Uterus (tissue), 4 donors: ENCODE measurements at places on chromosomes 2 and 18.

- DNase-seq = no peak
Observed at GRCh38 chr2:1619556-1619955, 124.8 kb downstream of the PXDN start.

GRCh38 chr2:60283626-60284025 lies 269.8 kb downstream of the BCL11A start:
- no peak for DNase-seq

DNA sequence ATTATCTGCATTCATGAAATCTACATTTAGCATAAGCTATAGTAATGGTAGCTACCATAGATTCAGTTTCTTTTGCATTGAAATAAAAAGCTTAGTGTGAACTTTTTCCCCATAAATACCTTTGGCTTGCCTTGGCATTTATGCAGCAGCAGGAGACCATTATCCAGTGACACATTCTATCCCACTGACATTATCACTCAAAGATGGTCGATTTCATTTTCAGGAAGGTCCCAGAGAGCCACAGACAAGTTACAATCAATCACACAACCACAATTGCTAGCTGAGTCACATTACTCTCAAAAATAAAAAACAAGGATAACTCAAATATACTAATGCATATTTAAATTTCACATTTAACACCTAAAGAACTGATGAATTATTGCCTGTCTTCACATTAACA lies 512.7 kb upstream of the CDH2 start:
- no peak for DNase-seq

DNA sequence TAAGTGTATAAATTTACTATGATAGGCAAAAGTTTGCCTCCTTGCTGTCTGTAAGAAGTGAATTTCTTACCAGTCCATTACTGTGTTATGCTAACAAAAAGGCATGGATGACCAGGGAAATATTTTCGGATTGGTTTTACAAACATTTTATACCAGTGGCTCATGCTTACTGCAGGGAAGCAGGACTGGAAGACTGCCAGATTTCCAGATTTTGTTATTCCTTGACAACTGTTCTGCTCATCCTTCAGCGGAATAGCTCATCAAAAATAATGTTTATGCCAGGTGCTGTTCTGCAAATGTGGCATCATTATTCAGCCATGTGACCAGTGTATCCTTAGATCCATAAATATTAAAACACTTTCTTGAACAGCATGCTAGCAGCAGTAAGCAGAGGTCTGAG lies 40.4 kb upstream of the NETO1 start:
- DNase-seq = no peak

DNA sequence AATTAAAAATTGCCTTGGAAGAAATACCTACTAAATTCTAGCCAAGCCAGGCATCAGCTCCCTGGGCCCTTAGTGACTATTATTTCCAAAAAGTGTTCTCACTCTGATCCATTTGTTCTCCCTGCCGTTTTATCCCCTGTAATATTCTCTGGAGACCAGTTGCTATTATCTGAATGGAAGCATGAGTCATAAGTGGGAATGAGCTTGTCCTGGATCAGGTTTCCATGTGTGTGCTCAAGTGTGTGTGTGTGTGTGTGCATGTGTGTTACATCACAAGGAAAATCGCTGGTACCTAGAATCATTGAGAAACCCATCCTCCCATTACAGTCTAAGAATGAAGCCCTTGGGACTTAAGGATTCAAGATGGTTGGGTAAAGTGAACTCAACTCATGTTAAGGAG lies 130.3 kb upstream of the CXCR4 start:
- DNase-seq = no peak

DNA sequence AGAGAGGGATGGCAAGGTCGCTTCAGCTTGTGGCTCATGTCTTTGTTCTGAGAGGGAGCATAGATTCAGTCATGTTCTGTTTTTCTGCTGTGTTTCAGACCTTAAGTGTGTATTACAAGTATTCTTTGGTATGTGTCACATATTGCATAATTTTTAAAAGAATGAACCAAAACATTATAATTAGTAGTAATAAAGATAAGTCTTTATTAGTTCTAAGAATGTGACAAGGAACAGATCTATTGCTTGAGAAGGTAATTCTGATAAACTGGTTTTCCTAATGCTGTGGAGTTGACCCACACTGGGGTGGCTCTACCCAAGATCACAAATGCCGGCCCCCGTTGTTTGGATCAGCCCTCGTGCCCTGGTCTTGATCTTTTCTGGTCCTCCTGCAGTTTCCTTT lies 124.3 kb upstream of the FOSL2 start:
- no peak for DNase-seq

GRCh38 chr2:70638561-70638960 lies 84.9 kb upstream of the TGFA start:
- no peak for DNase-seq

- no peak for DNase-seq
Observed at GRCh38 chr2:158815658-158816057, 20.5 kb downstream of the DAPL1 start.

DNA sequence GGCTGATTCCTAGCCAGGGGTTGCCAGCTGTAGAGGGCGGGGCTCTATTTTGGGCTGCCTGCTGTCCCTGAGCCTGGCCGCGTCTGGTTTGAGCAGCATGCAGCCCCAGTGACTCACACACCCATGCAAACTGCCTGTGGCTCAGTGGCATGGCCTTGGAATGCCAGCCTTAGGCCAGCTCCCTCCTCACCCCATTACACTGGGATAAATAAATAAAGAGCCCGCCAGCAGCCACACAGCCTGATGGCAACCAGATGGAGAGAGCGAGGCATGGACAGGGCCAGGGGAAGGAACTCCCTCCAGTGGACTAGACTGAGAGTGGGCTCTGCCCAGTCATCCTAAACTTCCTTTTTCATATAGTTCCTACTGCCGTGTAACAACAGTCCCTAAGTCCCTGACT lies 18.3 kb downstream of the NHEJ1 start:
- no peak for DNase-seq

DNA sequence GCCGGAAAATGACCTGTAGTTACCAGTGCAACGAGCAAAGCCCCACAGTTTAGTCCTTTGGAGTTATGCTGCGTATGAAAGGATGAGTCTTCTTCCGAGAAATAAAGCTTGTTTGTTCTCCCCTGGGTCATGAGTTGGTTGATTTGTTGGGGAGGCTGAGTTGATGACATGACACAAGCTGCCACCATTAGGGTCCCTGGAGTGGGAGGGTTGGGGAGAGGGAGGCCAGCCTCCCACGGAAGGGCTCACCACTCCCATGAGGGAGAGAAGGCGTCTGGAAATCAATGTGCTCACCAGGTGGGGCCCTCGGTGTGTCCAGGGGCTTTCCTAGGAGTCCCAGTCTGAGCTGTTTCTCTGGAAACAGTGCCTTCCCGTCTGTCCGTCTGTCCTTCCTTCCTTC lies 7.4 kb upstream of the DGKD start:
- DNase-seq = no peak

DNA sequence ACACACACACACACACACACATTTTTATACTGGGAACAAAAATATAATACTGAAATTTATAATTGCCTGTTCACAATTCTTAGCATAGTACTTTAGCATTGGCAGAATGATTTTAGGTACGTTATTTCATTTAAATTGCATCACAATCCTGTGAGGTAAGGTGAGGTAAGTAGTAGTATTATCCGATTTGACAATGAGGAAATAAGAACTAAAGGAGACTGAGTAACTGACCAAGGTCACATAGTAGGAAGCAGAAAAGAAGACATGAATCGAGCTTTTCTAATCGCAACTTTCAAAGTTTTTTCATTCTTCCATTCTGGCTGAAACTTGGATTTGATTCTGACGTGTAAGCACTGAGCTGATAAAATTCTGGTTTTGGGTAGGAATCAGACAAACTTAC lies 351.2 kb downstream of the KIAA1328 start:
- DNase-seq = no peak

DNA sequence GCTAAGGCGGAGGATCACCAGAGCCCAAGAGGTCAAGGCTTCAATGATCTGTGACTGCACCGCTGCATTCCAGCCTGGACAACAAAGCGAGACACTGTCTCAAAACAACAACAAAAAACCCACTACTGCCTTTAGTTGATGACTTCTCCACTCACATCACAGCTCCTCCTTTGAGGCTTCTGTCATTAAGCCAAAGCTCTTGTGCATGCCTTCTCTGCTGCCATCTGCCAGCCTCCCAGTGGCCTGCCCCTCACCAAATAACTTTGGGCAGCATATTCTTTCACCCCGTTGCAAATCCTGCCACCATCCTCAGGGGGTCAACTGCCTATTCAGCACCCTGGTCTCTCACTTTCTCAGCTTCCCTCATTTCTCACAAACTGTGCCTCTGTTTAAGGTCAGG lies 27.5 kb downstream of the OSBPL1A start:
- no peak for DNase-seq

GRCh38 chr2:10965241-10965843 lies 53.6 kb downstream of the KCNF1 start:
- DNase-seq = no peak

DNA sequence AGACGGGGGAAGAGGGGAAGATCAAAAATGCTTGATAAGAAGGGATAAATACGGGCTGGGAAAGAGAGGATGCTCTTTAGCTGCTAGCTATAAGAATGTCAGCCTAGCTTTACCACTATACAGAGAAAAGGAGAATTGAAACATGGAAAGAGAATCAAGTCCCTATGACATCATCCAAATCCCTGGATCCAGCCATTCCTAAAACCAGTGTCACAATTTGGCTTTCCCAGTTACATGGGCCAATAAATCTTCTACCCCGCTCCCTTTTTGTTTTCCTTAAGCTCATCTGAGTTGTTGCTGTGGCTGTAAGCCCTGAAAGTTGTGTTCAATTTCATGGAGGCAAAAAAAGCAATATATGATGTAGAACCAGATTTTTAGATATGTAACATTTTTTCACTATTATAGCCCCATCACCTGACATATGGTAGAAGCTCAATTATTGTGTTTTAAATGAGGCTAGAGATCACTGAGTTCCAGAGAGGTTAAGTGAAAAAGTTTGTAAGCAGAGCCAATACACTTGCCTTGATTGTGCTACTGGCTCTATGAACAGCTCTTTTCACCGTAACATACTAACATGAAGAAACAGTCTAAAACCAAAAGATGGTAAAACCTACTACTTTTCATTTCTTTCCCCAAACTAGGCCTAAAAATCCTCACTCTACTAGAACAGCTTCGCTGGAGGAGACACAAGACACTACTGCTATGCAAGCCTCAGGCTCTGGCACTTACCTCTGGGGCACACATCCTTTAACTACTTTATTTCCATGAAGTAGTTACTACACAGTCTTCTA lies 4.3 kb downstream of the HNRNPLL start:
- DNase-seq = no peak

GRCh38 chr2:156452971-156453370 lies 16.8 kb downstream of the GPD2 start:
- DNase-seq = no peak

DNA sequence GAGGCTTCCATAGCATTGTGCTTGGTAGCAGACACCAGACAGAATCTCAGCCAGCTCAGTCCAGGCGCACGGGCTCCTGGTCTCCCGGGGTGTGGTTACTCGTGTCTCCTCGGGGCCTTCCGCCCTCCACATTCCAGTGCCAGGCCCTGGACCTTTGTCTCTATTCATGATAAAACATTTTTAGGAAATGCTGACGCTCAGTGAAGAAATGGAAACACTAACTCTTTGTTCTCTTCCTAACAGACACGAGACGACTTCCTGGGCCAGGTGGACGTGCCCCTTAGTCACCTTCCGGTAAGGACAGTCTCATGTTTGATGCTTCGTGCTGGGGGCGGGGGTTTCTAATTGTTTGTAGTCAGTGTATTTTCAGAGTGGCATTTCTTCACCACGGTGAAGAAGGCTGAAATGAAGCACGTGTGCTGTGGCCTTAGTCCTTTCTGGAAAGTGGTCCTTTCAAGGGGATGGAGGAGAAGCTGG lies 271.8 kb downstream of the NEDD4L start:
- no peak for DNase-seq
